ENCODE measurements at places on chromosomes 6 and 20.
A peak's percentile ranks its signal among the peaks of the same experiment; 100 is the strongest.

- no peak for DNase-seq
Observed at GRCh38 chr20:47377122-47377722, 20.7 kb upstream of the ZMYND8 start.

DNA sequence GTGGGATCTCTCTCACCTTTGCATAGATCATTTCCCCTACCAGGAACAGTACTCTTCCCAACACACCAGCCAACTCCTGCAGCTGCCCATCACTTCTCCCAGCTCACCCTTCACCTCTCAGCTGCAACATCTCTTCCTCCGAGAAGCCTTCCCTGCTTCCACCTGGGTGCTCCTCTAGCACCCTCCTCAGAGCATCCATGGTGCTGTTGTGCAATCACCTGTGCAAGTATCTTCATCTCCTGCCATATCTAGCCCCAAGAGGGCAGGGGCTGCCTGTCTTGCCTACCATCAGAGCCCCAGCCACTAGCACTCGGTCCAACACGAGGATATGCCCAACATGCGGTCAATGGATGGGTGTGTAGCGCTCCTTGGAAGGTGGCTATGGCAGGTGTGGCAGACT, 75.8 kb downstream of the BANF2 start:
- no peak for DNase-seq

DNA sequence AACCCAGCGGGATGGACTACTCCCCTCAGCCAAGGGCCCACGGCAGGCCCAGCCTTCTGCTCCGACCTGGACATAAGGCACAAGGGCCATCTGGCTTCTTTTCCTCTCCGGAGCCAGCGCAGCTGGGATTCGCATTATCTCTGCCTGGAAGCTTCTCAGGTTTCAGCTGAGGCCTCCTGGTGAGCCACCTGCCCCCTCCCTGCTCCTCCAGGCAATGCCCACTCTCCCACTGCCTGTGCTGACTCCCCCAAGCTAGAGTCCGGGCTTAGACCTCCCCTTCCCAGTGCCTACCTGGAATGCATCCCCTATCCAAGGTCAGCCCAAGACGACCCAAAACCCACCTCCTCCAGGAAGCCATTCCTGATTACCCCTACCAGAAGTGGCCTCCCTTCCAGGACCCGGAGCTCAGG, 60.7 kb downstream of the EZR start:
- DNase-seq = no peak

- no peak for DNase-seq
Observed at GRCh38 chr6:106194949-106195921, 109.1 kb downstream of the PRDM1 start.

- no peak for DNase-seq
Observed at GRCh38 chr6:106612671-106613416, 16.5 kb downstream of the RTN4IP1 start.

- no peak for DNase-seq
Observed at GRCh38 chr20:8875586-8875985, 193.3 kb upstream of the PLCB4 start.

- DNase-seq = no peak
Observed at GRCh38 chr6:27332692-27333641, 20.9 kb upstream of the POM121L2 start.

- peak; percentile 57 for DNase-seq
Observed at GRCh38 chr6:26016245-26016962, 53.8 kb downstream of the TRIM38 start.

DNA sequence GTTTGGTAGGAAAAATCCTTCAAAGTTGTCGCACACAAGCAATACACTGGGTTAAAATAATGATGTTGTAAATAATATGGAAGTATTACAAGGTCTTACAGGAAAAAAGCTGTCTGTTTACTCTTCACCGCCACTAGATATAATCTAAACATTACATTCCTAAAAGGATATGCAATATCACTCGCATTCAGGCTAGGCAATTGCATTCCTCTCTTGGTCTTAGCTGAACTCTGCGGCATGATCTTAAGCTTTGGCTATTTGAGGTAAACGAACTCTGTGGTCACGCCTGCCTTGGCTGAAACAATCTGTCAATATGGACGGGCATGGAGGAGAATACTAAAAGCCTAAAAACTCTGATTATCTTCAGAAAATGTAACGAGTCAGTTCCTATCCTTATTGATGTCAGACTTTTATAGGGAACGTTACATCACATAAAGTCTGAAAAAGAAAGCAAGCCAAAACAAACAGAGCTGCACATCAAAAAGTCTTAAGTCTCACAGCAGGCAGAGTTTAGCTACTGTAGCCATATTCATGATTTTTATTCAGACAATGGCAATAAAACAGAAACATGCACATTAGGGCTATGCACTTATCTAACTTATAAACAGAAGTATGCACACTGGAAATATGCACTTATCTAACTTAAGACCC, 30.8 kb upstream of the FILIP1 start:
- DNase-seq = no peak

DNA sequence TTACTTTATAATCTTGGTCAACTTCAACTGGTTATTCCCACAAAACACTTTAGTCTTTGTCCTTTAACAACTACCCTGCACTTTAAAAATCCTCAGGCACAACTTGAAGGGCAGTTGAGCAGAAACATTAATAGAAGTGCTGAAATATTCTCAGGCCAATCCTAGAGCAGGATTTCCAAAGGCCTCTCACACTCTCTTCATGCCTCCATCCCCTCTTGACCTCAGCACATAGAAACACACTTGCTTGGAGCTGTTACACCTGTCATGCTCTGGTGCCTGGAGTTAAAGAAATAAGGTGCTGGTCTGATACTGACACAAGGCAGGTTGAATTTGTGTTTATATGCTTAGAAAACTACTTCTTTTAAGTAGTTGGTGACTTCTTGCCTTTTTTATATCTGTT, 618.8 kb upstream of the POU3F2 start:
- no peak for DNase-seq

DNA sequence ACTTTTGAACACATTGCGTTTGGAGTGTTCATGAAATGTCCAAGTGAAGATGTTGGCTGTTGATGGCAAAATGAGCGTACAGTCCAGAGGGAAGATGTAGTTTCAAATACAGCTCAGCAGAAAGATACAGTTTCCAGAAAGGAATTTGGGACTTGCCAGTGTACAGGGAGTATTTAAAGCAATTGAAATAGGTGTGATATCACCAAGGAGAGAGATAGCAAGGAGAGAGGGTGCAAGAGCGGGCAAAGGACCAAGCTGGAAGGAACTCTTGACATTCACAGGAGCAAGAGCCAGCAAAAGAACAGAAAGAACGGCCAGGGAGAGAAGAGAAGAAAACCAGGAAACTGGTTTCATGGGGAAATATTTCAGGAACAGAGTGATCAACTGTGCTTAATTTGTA, 47.8 kb downstream of the CARMIL1 start:
- no peak for DNase-seq

GRCh38 chr6:143732536-143732935, 54.8 kb downstream of the PHACTR2 start:
- DNase-seq = no peak

GRCh38 chr20:5046656-5047339, 45.5 kb upstream of the SLC23A2 start:
- DNase-seq = no peak

DNA sequence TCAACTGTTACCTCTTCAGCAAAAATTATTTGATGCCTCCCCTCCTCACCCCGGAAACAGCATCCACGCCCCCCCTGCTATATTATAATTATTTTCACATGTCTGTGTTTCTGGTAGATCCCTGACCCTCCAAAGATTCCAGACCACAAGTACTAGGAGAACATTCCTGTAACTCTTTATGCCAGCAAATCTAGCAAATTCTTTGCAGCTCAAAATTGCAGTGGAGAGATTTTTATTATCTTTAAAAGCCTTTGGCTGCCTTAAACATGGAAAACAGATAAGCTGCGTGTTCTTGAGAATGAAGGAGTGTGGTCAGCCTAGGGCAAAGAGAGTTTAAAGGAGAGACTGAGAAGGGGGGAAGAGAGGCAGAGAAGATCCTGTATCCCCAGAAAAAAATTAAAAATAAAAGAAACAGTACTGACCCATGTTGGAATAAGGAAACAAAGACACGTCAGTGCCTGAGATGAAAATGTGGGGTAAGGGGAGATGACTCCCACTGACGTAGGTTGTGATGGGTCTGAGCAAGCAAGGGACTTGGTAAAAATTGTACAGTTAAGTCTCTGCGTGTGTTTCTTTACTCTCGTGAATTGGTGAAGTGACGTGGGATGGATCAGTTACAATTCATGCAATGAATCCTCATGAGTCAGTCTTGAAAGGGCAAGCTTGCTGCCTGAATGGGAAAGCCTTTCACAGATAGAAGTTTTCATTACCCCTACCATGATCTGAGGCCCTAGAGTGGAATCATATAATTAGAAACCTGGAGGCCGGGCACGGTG, 8.3 kb downstream of the ID4 start:
- DNase-seq = no peak

All from liver (tissue), 10 donors.